CD4-positive, alpha-beta T cell treated with Interleukin-17A for 4 hours (primary cell): ENCODE measurements at places on chromosomes 12 and 14.

DNA sequence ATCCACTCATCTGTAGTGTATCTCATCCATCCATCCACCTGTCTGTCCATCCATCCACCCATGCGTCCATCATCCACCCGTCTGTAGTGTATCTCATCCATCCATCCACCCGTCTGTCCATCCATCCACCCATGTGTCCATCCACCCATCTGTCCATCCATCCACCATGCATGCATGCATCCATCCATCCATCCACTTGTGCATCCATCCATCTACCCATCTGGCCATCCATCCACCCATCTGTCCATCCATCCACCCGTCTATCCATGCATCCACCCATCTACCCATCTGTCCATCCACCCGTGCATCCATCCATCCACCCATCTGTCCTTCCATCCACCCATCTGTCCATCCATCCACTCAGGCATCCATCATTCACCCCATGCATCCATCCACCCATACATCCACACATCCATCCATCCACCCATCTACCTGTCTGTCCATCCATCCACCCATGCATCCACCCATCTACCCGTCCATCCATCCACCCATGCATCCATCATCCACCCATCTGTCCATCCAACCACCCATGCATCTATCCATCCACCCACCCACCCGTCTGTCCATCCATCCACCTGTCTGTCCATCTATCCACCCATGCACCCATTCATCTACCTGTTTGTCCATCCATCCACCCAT, 28.5 kb downstream of the FBRSL1 start:
- DNase-seq = no peak

GRCh38 chr12:123998991-123999359, 26.0 kb downstream of the ZNF664 start:
- DNase-seq = no peak

GRCh38 chr14:94392510-94392935, 4.1 kb upstream of the SERPINA1 start:
- DNase-seq = peak; percentile 7

DNA sequence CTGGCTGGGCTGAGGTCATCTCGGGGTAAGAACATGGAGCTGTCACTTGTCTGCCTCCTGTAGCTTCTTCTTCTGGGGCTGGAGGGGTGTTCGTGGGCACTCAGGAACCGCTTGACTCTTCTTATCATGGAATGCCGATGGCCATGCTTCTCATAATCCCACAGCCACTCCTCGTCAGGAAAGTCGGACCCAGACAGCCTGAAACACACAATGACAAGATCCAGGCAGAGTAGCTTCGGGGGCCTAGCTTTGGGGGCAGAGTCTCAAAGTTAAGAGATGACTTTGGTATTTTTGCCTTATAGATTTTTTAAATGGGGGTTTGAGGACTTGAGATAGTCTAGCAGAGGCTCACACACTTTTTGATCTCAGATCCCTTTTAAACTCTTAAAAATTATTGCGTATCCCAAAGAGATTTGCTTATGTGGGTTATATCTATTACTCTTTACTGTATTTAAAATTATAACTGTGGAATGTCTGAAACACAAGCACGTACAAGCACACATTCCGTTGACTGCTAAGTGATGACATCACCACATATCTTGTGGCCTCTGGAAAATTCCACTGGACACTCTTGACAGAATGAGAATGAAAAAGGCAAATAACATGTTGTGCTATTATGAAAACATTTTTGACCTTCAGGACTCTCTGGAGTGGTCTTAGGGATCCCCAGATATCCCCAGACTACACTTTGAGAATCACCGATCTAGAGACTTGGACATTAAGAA, 43.3 kb downstream of the BEST3 start:
- DNase-seq = no peak

DNA sequence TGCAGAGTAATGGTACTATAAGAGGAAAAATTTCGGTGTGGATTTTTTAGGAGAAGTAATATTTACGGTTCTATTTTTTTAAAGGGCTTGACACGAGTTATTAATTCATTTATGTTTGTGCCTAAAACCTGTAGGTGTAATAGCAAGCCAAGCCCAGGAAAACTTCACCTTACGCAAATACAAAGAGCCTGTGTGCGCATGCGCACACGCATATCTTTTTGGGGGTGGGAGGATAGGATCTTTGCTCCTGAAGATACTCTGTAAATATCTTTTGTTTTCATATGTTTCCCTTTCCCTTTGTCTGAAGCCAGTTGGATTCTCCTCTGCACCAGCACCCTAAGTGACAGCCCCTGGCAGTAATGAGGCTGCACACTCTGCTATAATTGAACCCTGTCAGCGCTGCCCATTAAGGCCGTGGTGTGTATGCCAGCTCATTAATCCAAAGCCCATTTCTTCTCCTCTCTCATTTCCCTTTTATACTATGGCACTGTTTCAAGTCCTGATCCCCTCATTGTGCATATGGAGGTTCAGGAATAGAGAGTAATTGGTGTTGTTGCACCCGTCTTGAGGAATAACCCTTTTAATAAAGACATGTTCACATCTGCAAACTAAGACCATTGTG, 327.2 kb upstream of the E2F7 start:
- DNase-seq = no peak

- DNase-seq = no peak
These were observed 12.4 kb downstream of the HDAC7 start for GRCh38 chr12:47807338-47807737.

DNA sequence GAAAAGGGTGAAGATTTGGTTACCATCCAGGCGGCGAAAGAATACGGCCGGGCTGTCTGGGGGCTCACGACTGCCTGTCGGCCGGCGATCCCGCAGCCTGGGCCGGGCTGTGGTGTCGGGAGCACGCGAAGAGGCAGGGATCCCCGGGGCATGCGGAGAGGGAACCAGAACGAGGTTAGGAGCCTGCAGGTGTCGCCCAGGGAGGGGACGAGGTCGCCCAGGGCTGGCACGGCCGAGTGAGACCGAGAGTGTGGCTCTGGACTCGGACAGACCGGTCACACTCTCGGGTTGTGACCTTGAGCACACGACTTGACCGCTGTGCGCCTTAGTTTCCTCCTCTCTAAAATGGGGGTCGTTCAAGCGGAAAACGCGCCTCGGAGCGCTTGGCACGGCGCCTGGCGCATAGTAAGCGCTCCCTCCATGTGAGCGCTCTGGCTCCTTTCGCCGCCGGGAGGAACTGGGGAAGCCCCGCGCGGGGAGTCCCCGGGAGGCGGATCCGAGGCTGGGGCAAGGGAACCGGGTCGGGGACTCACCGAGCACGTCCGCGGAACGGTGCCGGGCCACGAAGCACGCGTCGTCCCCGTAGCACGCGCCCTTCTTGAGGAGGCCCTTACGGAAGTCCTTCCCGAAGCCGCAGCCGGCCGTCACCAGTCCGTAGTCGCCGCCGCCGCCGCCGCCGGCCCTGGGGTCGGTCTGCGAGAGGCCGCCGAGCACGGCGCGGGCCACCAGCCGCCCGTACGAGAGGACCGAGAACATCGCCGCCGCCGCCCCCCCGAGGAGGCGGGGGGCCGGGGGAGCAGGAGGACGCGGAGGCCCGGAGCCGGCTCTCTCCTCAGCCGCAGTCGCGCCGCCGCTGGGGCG, 612 bp downstream of the PPTC7 start:
- peak; percentile 75 for DNase-seq

GRCh38 chr12:94289461-94290312, 141.3 kb downstream of the PLXNC1 start:
- DNase-seq = no peak

DNA sequence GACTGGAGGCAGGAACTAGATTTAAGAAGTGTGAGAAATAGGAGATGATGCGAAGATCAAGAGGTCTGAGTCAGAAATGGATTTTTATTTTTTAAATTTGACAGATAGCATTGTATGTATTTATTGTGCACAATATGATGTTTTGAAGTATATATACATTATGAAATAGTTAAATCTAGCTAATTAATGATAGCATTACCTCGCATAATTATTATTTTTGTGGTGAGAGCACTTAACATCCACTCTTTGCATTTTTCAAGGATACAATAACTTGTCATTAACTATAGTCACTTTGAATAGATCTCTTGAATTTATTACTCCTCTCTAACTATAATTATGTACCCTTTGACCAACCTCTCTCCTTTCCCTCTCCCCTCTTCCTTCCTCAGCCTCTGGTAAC, 3.7 kb downstream of the SMOC1 start:
- no peak for DNase-seq

DNA sequence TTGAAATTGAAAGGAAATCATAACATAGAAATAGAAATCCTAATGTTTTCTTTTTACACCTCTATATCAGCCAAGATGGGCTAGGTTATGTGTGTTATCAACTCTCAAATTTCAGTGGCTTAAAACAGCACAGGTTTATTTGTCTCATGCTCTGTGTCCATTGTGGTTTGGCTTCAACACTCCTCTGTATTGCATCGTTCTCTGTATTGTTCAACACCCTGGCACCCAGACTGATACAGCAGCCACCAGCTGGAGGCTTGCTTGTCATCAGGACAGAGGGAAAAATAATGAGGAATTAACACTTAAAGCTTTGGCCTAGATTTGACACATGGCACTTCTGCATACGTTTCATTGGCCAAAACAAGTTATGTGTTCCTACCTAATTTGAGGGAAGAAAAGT, 234.2 kb upstream of the ARHGAP5 start:
- no peak for DNase-seq

- no peak for DNase-seq
These were observed 67.2 kb downstream of the FERMT2 start for GRCh38 chr14:52883658-52884057.

GRCh38 chr12:56785874-56786273, 22.8 kb downstream of the HSD17B6 start:
- no peak for DNase-seq

DNA sequence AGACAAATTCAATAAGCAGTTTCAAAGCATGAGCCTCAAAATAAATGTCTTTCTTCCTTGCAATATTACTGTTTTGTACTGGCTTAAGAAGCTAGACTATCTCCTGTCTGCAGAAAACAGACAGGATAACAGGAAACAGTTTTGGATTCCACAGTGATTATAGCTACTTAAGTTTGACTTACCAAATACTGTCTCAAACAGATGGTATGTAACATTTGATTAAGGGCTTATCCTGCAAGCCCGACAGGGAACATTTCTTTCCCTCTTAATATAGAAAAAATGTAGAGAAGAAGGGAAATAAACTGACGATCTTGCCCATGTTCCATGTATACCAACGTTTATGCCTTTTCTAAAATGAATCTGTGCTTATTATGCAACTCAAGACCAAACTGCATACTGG, 179.9 kb upstream of the EEA1 start:
- no peak for DNase-seq

DNA sequence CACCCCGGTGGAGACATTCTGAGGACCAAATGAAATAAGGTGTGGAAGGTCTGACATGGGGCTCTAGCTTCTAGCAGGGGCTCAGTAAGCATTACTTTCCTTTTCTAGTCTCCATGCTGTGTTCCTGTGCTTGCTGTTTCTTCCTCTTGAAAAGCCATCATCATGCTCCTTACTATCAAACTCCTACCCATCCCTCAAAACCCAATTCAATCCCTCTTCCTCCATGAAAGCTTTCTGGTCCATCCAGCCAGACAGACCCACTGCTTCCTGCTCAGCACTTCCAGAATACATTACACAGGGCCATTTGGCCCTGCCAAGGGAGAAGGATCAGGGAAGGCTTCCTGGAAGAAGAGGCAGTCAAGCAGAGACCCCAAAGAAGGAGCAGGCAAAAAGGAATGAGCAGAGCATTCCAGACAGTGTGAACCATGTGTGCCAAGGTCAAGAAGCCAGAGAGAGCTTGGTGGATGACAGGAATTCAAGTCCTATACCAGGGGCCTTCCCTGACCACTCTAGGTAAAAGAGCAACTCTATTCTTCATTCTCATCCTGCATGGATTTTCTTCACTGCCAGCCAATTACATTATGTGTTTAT, 59.5 kb downstream of the NUAK1 start:
- no peak for DNase-seq

GRCh38 chr14:36362648-36363047, 42.2 kb upstream of the MBIP start:
- no peak for DNase-seq

GRCh38 chr14:81324011-81324410, 76.1 kb downstream of the STON2 start:
- DNase-seq = no peak

- no peak for DNase-seq
These were observed 8.2 kb upstream of the FOXG1 start for GRCh38 chr14:28758253-28758884.

DNA sequence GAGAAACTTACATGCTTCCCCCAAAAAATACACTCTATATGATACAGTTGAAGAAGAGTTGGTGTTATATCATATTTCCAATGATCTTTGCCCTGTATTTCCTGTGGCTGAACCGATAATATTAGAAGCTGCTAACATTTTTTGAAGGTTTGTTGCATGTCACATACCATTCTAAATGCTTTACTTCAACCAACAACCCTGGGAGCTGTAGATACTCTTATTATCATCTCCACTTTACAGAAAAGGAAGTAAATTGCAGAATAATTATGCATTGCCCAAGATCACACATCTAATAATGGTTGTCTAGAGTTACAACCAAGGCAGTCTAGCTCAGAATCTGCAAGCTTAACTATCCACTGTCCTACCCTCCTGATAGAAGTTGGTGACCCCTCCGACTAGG, 182.8 kb downstream of the NUAK1 start:
- no peak for DNase-seq
